Mesothelial cell of epicardium (in vitro differentiated cells): ENCODE measurements at places on chromosomes 1 and 21.
A peak's percentile ranks its signal among the peaks of the same experiment; 100 is the strongest.

DNA sequence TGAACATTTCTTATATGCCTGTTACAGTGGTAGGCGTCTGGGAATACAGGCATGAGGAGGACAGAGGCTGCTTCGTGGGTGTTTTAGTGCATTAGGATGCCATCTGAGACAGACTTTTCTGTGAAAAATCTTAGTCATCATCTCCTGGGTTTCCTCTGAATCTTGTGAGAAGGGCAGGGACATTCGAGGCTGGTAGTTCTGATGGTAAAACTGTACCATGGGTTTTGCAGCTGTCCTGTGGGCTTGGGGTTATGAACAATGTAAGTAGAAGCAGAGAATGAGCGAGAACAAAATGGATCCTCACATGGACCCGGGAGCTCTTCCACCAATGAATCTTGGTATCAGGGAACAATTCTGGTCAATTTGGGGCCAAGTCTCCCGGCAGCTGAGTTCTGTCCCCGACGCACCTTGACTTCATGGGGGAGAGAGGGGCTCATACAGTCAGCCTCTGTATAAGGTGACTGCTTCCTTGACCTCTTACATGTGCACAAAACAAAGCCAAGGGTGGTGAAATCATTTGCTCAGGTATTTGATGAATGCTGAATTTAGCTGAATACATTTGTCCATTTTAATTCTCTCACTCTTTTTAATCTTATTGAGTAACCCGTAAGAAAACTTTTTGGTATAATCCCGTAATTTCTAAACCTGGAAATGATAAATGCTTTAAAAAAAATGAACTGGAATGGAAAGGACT lies 63.6 kb upstream of the ERRFI1 start:
- no peak for DNase-seq

DNA sequence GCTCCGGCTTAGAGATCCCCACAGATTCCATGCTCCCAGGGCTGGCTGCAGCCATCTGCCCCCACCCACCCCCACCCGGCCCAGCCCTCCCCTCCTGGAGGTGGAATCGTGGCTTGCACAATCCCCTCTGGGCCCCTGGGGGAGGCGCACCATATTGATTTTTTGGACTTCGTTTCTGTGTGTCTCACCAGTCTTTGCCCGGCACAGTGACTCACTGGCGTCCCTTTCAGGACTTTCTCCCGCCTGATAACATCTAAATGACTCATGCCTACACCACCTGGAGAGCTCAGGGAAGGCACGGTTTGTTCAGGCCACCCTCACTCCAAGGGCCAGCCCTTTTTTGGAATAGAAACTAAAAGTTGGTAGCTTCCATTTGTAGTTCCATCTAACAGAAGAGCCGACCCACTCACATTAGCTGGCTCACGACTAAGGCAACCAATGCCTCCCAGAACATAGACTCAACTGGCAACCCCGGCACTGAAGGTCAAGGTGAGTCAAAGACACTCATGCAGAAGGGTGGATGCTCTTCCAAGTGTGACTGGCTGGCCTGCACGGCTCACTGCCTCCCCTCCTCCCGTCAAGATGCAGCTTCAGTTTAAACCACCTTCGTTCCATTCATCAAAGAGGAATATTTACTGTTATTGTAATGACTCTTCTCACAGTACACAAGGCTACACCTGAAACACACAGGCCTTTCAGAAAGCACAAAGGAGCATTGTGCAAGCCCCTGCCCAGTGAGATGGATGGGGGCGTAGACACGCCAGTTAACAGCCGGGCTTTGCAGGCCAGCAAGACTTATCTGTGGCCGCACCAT lies 18.1 kb upstream of the ETS2 start:
- no peak for DNase-seq

- no peak for DNase-seq
Measured at GRCh38 chr21:44359396-44359795, 6.0 kb downstream of the TRPM2 start.

- no peak for DNase-seq
Measured at GRCh38 chr1:9041116-9041779, 15.0 kb upstream of the SLC2A7 start.

GRCh38 chr1:211985556-211986264 lies 49.6 kb downstream of the INTS7 start:
- DNase-seq: no peak

DNA sequence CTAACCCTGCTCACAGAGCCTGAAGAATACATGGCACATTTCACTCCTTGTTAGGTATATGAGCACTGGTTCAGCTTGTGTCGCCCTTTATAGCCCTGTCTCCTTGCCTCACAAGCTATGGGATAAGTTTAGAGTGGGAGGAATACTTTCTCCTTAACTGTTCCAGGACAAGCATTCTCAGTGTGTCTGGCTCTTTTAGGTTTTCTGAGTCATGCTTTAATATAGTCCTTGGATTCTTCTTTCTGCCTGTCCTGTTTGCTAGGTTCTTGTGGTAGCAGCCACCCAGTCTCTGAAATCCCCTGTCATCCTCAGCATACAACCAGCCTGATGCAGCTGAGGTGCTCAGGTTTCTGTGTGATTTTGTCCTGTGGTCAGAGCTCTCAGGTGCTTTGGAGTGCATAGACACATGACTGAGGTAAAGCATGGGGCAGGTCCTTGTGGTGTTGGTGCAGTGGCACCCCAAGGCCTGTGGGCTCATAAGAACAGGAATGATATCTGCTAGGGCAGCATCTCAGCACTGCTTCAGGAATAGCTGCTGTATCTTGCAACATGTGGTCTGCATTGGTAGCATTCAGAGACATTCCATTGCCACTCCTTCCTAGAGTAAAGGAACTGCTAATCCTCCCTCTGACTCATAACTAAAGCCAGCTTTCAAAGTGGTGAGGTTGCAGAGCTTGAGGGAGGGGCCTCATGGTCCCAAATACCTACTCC lies 14.2 kb upstream of the CASQ2 start:
- DNase-seq: no peak

DNA sequence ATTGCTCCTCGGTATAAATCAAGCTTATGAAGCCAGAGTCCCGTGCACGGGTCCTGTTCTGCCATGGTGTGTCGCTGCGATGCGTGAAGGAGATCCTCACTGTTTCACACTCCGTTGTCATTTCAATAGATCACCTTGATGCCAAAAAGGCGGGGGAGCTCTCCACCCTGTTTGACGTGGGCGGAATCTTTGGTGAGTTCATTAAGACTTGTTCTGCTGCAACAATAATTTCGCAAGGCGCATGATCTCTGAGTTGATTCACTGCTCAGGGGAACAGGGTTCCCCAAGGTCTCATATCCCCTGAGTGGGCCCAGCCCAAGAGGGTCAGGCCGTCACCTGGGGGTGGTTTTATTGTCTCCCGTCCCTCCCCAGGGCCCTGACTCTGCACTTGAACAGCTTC lies 50.0 kb downstream of the SLC37A1 start:
- DNase-seq: no peak

DNA sequence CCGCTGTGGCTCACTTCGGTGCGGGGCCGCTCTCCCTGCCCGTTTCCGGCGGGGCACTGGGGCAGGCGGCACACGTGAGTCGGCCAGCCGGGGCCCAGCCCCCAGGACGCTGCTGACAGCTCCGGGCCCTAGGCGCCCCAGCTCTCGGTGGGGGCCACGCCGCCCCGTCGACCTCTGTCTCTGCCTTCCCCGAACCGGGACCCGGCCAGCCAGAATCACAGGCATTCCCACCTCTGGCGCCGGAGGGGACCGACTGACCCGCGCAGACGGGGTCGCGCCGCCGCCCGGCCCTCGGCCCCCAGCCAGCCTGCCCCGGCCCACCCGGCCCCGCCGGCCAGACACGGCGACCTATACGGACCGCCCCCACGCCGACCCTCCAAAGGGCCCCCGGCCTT lies 755 bp downstream of the SCMH1 start:
- DNase-seq: peak; percentile 51

GRCh38 chr1:37478890-37479254 lies 4.5 kb downstream of the ZC3H12A start:
- no peak for DNase-seq

DNA sequence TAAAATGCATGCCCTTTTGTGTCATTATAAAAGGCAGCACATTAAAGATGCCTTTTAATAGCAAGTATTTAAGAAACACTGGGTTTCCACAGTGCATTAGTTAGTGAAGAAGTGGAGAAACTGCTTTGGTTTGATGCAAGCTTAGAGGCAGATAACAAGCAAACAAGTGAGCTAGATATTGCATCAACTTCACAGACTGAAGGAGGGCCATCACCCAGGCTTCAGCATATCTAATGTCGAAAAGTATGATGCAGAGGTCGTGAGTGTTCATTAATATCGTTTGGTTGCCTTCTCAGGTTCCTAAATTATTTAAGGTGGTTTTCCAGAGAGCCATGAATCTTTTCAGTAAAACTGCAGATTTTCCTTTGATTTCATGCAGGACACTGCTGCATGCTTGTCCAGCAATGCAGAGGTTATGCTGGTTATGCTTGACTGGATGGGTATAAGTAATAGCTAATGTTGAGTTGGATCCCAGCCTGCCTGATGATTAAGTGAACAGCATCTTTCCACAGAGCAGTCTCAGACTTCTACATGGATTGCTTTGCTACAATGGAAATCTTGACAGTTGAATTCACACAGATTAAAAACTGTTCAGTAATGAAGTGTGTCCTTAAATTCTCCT lies 69.7 kb upstream of the IPO9 start:
- DNase-seq: no peak

- no peak for DNase-seq
Measured at GRCh38 chr1:26094677-26095383, 16.8 kb upstream of the PDIK1L start.

GRCh38 chr1:25695771-25696311 lies 79.2 kb downstream of the MAN1C1 start:
- no peak for DNase-seq

- DNase-seq: no peak
Measured at GRCh38 chr21:34881421-34881820, 167.7 kb downstream of the RUNX1 start.

GRCh38 chr1:13556224-13556764 lies 27.3 kb upstream of the PDPN start:
- DNase-seq: no peak

GRCh38 chr1:84872696-84873355 lies 20.2 kb downstream of the LPAR3 start:
- no peak for DNase-seq

DNA sequence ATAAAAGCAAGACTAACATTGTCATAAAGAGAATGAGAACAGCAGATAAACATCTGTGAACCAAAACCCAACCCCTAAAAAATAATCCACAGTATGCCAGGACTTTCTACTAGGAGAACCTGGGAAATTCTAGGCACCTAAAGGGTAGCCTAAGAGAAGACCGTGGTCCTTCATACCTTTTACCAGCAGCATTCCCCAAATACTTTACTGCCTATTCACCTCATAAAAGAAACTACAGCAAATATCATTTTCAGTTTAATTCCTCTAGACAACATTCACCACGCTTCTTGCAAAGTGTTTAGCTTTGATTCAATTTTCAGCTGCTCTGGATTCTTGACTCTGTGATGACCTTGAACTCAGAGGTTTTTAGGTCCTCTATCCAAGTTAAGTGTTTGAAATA lies 1180.7 kb upstream of the B3GALT2 start:
- no peak for DNase-seq

DNA sequence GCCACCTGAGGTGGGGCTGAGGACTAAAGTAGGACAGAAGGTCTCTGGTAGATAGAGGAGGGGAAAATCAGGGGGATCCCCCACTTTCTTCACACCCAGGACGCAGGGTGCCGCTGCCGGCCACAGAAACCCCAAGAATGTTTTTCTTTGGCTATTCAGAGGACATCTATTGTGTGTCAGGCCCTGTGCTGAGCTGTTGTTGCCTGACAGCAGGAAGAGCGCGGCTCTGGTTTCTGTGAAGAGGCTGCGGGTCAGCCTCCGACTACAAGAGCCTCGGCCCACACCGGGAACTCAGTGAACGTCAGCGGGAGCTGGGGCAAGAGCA lies 407 bp upstream of the PIGV start:
- DNase-seq: no peak

DNA sequence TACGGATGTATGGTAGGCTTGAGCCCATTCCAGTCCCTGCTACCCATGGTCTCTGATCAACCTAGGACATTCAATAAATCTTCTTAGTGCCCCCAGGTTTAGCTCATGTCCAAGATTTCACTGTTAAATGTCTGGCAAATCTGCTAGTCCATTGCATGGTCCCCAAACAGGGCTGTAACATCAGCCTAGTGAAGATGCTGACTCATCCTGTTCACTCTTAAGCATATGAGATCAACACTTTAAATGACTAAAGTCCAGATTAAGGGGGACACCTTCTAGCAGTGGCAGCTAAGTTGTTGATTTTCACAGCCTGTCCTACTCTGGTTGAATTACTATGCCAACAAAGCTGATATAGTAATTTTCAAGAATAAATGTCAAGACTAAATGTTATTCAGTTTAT lies 46.5 kb upstream of the NUF2 start:
- DNase-seq: no peak
